ENCODE measurements at places on chromosomes 2 and 18.

DNA sequence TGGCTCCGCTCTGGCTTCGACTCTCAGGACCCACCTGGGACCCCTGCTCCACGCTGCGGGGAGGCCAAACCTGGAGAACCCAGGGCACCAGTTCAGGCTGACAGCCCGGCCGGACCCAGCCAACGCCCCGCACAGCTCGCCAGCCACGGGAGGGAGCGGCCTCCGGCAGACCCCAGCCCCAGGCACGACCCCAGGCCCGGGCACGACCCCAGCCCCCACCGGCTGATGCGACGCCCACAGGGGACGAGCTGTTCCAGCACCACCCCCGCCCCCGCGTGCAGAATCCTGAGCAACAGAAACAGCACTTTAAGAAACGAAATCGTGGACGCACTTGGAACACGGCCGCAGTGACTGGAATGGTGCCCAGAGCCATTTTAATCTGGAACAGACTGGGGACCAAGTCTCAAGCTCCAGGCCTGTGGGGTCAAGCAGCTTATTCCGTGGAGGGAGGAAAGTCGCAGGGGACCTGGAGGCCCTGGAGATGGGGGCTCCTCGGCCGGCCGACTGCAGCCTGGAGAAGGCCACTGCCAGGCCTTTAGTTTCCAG is 74.2 kb downstream of the MBP start:
- no peak for DNase-seq

DNA sequence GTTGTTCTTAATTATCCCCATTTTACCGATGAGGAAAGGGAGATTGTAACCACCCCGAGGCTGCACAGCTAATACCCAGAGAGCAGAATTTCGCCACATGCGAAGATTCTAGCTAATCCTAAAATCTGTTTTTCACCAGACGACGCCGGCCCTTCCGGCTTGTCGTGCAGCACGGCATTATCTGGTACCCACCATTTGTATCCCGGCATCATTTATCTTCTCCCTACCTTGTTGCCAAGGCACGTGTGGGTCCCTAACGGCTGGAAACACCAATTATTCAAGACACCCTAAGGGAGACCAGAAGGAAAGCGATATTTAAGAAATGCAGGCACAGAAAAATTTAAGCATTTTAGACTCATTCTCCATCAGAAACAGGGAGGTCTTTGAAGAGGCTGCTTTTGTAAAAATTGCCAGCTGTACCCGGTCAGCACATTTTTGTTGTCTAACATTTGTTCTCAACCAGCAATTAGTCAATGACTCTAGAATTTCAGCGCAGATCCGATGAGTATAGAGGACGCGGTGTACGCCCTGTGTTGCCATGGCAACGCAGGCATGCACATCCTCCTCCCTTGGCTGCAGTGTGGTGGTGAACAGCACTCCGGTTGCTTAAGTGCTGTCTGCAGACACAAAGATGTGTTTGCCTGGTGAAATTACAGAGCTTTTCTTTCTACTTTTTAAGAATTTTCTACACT is 111.6 kb downstream of the AGAP1 start:
- DNase-seq = peak; percentile 98

- peak; percentile 12 for DNase-seq
These were observed 62.7 kb upstream of the NFU1 start for GRCh38 chr2:69499966-69500365.

DNA sequence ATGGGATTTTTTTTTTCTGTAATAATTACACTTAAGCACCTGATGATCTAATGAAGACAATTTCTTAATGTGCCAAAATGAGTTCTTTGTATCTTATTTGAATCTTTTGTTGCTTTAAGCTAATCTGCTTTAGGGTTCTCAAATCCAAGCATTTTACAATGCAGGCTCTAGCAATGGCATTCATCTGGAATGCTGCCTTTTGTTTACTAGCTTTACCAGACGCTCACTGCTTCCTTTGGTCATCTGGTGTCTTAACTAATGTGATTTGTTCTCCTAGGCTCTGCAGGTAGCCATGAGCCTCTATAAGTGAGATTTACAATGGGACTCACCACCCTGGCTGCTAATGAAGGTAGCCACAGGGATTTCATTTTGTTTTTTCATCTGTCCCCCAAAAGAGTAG is 100.3 kb downstream of the GREB1L start:
- no peak for DNase-seq

GRCh38 chr2:15471606-15472005 is 89.5 kb downstream of the NBAS start:
- DNase-seq = no peak

GRCh38 chr18:11518788-11519685 is 90.4 kb upstream of the SLC35G4 start:
- peak; percentile 65 for DNase-seq

GRCh38 chr2:23346781-23347180 is 38.2 kb upstream of the KLHL29 start:
- no peak for DNase-seq

DNA sequence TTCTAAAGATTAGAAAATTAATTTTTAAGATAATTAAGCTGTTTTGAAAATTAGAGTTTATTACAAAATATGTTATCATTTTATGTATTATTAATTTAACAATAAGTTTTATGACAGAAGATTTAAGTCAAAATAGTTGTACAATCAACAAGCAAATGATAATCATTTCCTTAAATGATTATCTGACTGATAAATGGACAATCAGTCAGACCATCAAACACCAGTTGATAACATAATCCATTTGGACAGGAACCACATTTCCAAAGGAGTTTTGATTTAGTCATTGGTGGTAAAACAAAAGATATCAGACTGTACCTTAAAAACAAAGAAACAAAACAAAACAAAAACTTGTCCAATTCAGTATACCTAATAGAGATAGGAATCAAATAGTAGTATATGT is 1.9 kb downstream of the TFPI start:
- DNase-seq = no peak

GRCh38 chr2:223247136-223247535 is 195.1 kb downstream of the KCNE4 start:
- DNase-seq = peak; percentile 67

- no peak for DNase-seq
These were observed 31.0 kb upstream of the ALLC start for GRCh38 chr2:3626812-3627499.

- peak; percentile 69 for DNase-seq
These were observed 64.3 kb upstream of the CYP26B1 start for GRCh38 chr2:72211777-72212485.

- no peak for DNase-seq
These were observed 20.3 kb downstream of the PLEK start for GRCh38 chr2:68385220-68385906.

GRCh38 chr2:164114937-164115336 is 379.1 kb upstream of the FIGN start:
- no peak for DNase-seq

- no peak for DNase-seq
These were observed 17.6 kb upstream of the POU3F3 start for GRCh38 chr2:104836265-104836664.

DNA sequence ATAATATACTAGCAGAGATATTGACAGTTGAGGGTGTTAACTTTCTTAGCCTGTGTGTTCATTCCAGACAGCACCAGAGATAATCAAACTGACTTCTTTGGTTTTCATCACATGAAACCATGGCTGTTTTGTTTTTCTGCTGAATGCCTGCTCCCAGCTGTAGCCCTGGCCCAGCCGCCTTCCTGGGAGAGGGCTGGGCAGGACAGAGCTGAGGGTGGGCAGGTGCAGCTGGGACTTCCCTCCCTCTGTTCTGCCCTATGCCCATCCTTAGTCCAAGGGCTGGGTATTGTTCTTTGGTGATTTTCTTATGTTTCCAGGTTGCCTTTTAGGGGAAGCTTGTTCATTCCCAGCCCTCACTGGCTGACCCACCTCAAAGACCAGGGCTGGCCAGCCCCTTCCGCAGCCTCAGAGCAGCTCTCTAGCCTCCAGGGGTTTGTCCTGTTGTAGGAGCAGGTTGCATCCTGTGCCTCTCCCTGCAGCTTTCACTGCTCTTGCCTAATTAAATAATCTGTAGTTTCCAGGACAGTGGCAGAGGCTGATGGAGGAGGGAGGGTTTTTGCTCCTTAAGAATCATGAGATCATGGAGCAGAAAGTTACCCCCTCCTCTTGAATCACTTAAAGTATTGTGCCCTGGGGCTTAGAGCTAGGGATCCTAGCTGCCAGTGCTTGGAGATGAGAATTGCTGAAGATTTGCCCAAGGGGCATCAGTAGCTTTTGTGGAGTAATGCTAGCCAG is 61.4 kb downstream of the MTCL1 start:
- no peak for DNase-seq

DNA sequence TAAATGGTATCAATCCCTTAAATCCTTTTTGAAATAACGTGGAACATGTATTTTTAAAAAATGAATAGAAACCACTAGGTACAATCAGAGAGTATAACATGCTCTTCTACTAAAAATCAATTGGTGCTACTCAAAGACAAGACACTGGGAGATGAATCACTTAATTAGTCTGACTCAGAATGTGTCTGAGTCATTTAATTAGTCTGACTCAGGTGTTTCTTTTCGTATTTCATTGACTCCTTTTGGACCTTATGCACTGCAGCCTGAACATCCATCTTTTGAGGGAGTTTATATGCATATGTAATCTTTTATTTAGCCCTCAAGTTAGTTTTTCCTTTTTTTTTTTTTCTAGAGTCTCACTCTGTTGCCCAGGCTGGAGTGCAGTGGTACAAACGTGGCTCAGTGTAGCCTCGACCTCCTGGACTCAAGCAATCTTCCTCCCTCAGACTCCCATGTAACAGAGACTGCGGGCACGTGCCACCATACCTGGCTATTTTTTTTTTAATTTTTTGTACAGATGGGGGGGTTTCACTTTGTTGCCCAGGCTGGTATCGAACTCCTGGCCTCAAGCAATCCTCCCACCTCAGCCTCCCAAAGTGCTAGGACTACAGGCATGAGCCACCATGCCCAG is 26.5 kb downstream of the PPP4R3B start:
- DNase-seq = peak; percentile 17

DNA sequence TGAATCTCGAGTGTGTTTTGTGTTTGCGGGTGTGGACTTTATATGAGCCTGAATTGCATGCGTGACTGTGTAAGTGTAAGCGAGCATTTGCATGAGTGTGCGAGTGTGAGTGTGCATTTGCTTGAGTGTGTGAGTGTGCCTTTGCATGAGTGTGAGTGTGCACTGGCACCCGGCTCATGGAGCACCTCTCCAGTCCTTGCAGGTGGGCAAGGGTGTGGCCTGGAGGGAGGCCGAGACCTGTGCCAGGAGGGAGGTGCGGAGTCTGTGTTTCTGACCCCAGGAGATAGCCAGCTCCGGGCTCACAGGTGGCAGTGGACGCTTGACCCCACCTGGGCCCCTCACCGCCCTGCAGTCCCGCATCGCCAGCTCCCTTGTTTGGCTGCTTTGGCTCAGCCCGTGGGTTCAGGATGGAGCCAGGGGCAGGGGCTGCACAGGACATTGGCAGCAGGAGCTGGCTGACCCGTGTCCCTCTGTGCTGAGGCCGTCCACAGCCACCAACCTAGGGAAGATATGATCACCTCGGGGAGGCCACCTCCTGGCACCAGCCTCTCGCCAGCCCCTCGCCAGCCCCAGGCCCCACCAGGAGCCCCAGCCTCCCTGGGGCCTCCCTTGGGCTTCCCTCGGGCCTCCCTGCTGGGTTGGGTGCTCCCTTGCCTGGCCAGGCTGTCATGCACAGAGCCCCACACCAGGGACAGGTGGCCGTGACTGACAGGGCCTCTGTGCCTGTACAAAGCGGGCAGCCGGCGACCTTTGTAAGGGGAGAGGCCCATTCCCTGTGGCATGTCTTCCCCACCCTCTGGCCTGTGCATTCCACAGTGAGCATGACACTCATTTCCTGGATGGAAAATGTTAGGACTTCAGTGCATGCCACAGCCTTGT is 81.6 kb downstream of the PTGR3 start:
- DNase-seq = no peak

- no peak for DNase-seq
These were observed 412.1 kb upstream of the TRIB2 start for GRCh38 chr2:12304564-12305171.

DNA sequence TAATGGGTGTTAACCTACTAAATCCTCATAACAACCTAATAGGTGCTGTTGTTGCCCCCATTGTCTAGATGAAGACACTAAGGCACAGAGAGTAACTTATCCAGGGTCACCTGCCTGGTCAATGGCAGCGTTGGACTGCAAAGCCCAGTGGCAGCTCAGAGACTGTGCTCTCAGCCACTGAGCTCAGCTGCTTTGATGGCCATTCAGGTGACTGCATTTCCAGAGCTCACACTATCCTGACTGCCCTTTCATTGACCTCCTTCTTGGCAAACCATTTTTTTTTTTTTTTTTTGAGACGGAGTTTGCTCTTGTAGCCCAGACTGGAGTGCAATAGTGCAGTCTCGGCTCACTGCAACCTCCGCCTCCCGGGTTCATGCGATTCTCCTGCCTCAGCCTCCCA is 115.2 kb downstream of the MAPK4 start:
- no peak for DNase-seq

DNA sequence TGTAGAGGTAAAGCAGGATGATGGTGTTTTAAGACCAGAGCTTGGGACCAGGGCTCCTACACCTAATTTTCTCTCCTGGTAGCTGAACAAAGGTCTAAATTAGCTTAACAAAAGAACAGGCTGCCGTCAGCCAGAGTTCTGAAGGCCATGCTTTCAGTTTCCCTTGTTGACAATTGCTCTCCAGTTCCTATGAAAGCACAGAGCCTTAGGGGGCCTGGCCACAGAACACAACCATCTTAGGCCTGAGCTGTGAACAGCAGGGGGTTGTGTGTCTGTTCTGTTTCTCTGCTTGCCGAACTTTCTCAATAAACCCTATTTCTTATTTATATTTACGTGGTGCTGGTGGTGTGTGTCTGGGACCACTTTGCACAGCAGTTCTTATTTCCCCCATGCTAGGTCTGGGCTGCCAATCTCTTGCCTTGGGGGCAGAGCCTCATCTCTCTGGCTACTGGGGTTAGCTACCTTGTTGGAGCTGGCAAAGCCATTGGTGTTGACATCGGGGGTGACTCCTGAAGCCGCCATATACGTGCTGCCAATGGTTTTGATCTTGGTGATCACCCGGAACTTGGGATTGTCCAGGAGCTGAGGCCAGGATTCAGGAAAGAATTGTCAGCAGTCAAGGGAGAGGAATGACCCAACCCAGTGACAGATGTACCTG is 29.0 kb downstream of the CENPO start:
- DNase-seq = no peak

GRCh38 chr2:69422198-69422597 is 15.0 kb downstream of the NFU1 start:
- peak; percentile 17 for DNase-seq

- no peak for DNase-seq
These were observed 876.3 kb downstream of the BCL11A start for GRCh38 chr2:59677158-59677557.

- DNase-seq = no peak
These were observed 6.8 kb upstream of the EHD3 start for GRCh38 chr2:31227110-31227509.

Measured in iris pigment epithelial cell (primary cell).